ENCODE measurements at places on chromosomes 2 and 18.

- no peak for DNase-seq
These were observed 2.0 kb downstream of the HSPE1 start for GRCh38 chr2:197502201-197502600.

DNA sequence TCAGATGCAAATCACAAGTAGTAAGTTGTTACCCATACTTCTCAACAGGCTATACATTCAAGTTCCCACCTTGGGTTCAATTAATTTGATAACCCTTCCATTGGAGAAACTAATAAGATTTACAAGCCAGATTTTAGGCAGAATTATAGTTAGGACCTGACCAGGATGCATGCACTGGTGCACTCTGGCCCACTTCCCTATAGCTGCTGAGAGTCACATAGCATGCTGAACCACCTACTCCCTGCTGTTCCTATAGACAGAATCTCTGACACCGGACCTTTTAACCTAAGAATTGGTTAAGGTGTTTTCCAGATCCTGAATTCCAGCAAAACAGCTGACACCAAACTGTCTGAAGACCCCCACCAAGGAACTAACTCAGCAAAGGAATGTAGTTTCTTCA lies 26.2 kb downstream of the FAM210A start:
- DNase-seq: no peak

DNA sequence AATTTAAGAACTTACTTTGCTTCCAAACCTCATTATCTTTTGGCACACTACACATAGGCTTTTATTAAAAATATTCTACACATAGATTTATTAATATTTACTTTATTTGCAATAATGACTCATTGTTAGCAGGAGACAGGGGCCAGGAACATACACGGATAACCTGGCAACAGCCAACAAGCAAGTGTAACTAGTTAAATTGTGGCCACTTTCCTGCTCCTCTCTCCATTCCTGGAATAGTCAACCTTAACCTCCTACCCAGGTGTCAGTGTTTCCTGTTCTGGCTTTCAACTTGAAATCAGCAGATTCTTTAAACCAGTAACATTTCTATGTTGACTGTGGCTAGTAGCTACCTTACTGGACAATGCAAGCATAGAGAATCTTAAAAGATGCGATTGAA lies 26.5 kb downstream of the ACVR1 start:
- no peak for DNase-seq

DNA sequence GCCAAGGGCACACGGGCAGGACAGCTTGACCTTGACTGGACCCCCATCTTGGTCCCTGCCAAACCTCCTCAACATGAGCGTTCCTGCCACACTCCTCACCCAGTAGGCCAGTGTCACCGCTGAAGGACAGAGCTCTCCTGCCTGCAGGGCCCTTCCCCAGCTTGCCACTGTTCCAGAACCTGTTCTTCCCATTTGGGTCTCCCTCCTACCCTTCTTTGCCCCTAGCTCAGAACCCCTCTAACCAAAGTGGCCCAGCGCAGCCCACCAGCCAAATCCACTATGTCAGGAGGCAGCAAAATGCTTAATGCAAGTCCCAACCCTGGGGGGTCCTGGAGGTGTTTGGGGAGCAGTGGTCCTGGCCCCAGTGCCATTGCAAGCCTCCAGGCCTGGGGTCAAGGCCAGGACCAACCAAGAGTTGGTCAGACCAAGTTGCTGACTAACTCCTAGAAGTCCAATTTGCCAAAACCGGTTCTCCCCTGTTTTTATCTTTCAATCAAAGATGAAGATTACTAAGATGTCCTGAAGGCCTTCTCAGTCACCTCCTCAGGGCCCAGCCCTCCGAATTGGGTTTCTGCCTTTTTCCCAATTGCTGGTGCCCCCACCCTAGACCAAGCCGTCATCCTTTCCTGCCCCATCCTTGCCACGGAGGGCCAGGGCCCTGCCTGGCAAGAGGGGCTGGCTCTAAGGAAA lies 4.5 kb upstream of the ASPRV1 start:
- no peak for DNase-seq

- no peak for DNase-seq
These were observed 30.3 kb upstream of the SMCHD1 start for GRCh38 chr18:2625217-2625616.

DNA sequence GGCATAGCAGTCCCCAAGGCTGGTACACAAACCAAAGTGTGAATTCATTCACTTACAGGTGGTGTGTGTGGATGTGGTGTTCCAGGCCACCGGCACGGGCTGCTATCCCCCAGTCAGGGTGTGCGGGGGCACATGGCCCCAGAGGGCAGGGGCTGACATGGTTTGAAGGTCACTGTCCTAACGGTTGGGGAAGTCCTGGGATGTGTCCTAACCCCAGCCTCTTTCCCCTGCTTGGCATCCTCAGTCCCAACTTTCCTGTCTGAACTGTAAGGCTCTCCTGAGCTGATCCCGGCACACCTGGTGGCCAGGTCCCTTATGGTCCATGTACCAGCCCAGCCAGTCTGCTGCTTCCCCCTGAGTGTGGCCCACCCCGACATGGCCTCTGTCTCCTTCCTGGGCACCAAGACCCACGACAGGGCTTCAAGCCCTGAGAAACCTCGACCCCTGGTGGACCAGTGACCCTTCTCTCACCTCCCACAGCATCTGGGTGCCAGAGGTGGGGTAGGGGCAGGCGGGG lies 2.4 kb upstream of the TMEM185B start:
- no peak for DNase-seq

- no peak for DNase-seq
These were observed 12.3 kb downstream of the MEP1B start for GRCh38 chr18:32201948-32202672.

- no peak for DNase-seq
These were observed 52.0 kb downstream of the FBXO36 start for GRCh38 chr2:229974266-229974665.

DNA sequence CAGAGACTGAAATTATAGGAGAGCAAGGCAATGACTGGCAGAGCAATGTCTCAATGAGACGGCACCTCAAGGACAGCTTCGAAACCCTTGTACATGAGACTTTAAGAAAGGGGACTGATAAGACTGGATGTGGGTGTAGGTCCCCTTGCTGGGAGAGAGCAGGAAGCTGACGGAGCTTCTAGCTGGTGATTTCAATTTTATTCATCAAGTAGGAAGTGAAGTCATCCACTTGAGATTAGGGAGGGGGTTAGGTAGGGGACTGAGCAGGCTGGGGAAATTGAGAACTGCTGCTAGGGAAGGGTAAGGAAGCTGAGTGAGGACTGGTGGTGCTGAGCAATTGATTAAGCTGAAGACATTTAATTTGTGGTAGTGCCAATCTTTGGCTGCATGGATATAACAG lies 99.5 kb upstream of the ITGB6 start:
- no peak for DNase-seq

GRCh38 chr2:172808156-172808555 lies 72.5 kb downstream of the RAPGEF4 start:
- DNase-seq: no peak

DNA sequence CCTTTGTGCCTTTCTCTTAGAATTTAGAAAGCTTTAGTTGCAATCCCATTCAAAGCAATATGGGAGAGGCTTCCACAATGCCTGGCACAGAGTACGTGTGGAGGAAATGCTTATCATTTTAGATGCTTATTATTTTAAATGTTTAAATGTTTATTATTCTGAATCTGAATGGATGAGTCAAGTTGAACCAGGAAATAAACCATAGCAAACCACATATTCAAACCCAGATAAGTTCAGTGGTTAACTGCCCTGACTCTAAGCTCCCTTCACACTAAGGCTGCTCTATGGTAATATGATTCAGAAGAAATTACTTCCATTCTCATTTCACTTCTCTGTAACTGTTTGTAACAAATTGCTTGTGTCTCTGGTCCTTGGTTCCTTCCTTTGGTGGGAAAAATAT lies 5.2 kb upstream of the PPP4R1 start:
- no peak for DNase-seq
